ENCODE measurements at places on chromosomes 12 and 14.
A peak's percentile ranks its signal among the peaks of the same experiment; 100 is the strongest.

- no peak for DNase-seq
These were observed 45.5 kb upstream of the TMEM263 start for GRCh38 chr12:106910202-106910601.

GRCh38 chr12:10701131-10701681 is 21.9 kb downstream of the YBX3 start:
- DNase-seq: no peak

DNA sequence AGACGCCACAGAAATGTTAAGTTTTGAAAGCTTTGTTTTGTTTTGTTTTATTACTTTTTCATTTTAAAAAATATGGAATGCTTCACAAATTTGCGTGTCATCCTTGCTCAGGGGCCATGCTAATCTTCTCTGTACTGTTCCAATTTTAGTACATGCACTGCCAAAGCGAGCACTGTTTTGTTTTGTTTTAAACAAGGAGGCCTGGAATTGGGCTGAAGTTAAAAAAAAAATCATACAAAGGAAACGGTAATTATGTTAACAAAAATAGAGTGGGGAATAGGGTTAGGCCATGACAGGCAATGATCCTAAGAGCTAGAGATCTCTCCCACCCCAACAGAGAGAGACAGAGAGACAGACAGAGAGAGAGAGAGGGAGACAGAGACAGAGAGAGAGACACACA is 57.0 kb downstream of the ZFP36L1 start:
- DNase-seq: no peak

DNA sequence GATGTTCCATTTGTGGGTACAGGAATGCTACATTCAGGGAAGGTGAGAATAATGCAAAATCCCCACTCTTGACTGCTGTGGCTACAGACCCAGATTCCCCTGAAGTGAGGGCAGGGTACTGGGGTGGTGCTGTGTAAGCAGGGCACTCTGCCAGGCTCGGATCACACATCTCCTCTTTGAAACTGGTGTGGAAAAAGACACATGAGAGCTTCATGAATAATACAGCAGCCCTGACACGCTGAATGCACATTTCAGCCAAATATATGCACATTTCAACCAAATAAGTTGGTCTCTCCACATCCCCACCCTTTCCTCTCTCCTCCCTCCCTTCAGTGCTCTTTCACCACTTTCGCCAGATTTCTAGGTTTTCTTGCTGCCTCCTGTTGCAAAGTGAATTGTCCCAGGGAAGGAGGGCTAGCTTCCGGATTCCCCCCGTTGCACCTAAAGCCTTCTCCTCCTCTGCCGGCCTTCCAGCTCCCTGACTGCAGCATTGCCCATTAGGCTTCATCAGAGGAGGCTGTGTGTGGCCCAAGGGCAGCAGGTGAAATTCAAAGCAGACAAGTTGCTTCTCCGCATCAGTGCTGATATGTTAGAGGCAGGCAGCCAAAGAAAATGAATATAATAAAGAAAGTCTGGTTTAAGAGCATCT is 118.2 kb upstream of the TMCC3 start:
- DNase-seq: no peak

- DNase-seq: peak; percentile 30
These were observed 1494.7 kb upstream of the TMEM132C start for GRCh38 chr12:126772171-126772864.

DNA sequence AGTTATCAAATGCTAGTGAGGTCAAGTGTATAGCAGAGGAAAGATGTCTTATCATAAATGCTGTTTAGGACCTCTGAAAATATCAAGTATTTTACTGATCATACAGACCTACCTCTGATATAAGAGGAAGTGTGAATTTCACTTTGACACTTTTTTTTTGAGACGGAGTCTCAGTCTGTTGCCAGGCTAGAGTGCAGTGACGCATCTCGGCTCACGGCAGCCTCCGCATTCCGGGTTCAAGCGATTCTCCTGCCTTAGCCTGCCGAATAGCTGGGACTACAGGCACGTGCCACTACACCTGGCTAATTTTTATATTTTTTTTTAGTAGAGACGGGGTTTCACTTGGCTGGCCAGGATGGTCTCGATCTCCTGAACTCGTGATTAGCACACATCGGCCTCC is 55.1 kb upstream of the PIK3C2G start:
- DNase-seq: no peak

GRCh38 chr12:26162905-26163304 is 32.5 kb upstream of the SSPN start:
- DNase-seq: no peak

GRCh38 chr12:92845329-92845728 is 83.8 kb downstream of the EEA1 start:
- no peak for DNase-seq

GRCh38 chr12:15719230-15719629 is 70.0 kb downstream of the EPS8 start:
- no peak for DNase-seq

DNA sequence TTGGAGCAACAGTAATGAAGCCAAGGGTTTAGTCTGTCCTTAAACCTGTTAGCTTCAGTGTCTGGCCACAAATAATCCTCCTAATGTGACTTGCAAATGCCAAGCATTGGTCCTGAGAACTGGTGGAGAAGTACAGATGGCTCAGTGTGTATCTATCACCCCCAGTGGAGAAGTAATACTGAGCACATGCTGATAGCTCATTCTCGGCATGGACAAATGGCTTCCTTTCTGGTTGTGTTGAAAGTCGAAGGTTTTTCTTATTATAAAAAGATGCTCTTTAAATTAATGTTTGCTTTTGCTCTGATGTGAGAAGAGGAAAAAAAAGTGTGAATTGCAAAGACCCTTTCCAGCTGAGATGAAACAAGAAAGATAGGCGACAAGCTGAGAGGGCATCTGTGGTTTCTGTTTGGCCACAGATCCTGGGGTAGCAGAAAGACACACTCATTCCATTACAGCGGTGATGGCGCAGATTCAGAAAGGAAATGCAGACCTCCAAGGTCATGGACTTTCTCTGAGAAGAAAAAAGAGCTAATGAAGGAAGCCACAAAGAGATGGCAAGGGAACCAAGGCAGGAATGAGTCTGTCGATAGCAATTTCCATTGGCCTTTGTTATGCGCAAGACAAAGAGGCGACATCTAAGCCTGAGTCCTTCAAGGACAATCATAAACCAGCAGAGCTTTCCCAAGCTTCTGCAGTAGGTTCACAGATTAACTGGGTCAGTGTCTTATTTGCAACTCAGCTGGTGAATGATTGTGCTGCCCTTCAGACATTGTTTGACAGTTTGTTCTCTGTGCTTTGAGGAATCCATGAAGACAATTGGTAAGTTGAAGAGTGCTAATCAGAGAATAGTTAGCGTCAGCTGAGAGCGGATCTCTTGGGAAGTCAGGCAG is 155.5 kb upstream of the RGS6 start:
- DNase-seq: no peak

- no peak for DNase-seq
These were observed 22.8 kb upstream of the FBXO34 start for GRCh38 chr14:55248411-55248810.

DNA sequence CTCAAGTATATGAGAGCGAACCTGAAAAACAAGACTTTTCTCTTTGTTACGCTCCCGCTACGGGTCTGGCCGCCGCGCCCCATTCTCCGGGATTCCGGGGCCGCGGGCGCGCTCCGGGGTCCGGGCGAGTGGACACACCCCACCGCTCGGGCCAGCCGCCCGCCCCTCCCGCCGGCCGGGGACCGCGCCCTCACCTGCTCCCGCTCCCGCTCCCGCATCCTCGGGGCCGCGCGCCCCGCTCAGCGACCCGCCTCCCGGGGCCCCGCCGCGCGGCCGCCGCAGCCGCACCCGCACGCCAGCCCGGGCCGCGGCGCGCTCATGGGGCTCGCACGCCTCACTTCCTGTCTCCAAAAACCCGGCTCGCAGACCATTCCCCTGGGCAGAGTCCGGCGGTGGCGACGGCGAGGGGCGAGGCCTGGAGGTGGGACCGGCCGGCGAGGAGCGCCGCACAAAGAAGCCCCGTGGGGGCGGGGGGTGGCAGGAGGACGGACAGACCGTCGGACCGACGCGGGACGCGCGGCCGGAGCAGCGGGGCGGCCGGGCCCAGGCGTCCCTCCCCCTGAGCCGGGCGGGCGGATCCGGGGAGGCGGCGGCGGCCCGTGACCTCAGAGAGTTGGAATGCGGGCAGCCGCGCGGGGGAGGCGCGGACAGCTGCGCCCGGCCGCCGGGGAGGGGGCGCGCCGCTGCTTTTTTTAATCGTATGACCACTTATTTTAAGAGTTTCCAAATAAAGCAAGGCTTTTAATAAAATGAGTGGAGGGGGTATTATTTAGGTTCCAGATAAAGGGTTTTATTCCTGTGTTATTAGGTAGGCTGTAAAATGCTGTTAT is at the start of gene PTPN21:
Gene PTPN21 (minus strand): TSS at position 551 of the 830 bp plus-strand sequence. CDS start 4,590 bp downstream, outside the sequence.
- DNase-seq: no peak

GRCh38 chr12:53844994-53845844 is 93.4 kb upstream of the HOXC13 start:
- no peak for DNase-seq

DNA sequence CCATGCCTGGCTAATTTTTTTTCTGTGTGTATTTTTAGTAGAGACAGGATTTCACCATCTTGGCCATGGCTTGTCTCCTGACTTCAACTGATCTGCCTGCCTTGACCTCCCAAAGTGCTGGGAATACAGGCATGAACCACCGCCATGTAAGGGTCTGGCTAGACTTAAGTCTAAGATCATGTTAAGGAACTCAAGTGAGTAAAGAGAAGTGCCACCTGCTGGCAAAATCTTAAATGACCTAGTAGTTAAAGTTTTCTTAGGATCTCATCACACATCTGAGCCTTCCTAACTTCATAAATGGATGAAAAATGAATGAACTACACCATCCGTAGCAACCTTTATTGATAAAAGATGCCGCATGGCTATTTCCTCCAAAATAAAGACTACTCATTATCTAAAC is 1.7 kb upstream of the C12orf56 start:
- no peak for DNase-seq

GRCh38 chr14:64915029-64915424 is 772 bp downstream of the CHURC1 start:
- DNase-seq: no peak

DNA sequence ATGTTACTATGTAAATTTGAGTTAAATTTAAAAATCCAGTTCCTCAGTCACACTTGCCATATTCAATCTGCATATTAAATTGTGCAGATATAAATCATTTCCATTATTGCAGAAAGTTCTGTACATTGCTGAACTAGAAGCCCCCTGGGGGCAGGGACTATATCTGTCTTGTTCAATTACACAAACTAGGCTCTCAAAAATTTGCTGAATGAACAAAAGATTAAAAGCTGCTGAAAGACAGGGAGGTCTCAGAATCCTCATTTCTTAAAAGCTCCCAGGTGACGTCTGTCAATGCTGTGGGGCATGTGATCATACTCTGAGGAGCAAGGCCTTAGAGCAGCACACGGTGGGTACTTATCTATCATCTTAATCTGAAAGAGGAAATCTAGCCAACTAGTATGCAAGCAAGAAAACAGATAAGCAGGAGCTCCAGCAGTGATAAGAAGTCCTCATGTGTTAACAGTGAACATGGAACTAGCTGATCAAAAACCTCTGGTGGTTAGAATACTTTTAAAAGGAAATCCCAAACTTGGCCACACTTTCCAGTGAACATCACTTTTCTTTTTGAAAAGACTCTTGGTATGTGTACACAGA is 60.5 kb downstream of the APPL2 start:
- DNase-seq: no peak

- DNase-seq: no peak
These were observed 403.7 kb downstream of the BTG1 start for GRCh38 chr12:91741932-91742331.

DNA sequence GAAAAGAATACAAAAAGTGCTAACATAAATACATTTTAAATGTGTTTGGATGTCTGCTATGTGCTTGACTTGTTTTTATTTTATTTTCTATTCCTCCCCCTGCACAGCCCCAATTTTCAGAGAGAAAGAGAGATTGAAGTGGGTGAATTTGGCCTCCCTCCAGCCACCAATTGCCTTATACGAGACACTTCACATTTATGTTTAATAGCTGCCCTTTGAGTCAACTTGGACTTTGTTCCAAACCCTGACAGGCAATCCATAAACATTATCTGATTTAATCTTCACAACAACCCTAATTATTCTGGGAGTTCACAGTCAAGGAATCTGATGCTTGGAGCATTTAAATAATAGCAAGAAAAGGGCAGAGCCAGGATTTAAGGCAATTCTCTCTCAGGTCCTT is 161.7 kb downstream of the SLC15A4 start:
- DNase-seq: no peak

GRCh38 chr12:104060791-104061190 is 3.5 kb upstream of the HCFC2 start:
- DNase-seq: no peak

GRCh38 chr12:98465950-98466602 is 49.3 kb upstream of the TMPO start:
- DNase-seq: no peak

DNA sequence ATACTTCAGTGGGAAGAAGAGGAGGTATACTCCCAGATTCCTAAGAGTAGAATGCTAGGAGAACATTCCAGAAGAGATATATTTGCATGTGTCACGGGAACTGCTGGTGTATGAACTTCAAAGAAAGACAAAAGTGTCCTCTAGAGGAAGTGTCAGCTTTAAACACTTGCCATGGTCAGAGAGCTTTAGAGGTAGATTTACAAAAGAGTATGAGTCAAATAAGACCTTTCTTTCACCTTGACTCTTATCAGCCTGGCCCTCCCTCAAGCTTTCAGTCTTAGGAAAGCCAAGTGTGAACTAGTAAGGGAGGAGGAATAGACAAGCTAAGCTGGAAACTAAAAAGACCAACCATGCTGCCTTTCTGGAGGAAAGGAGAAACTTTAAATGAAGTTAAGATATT is 34.7 kb downstream of the COX8C start:
- no peak for DNase-seq

- DNase-seq: no peak
These were observed 1.0 kb downstream of the SLC6A12 start for GRCh38 chr12:212715-213526.

GRCh38 chr12:130245251-130245650 is 83.0 kb downstream of the FZD10 start:
- no peak for DNase-seq

GRCh38 chr14:51095854-51096823 is 1.2 kb upstream of the TRIM9 start:
- DNase-seq: peak; percentile 6

DNA sequence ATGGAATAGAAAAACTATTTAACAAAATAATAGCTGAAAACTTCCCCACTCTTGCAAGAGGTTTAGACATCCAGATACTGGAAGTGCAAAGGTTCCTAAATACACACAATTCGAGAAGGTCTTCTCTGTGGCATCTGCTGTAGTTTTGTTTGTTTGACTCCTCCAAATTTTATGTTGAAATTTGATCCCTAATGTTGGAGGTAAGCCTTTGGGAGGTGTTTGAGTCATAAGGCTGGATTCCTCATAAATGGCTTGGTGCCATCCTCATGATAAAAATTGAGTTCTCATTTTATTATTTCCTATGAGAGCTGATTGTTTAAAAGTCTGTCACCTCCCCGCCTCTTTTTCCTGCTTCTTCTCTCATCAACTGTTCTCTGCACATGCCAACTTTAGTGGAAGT is 182.7 kb downstream of the MYRFL start:
- no peak for DNase-seq

- DNase-seq: no peak
These were observed 163.1 kb downstream of the GCH1 start for GRCh38 chr14:54739514-54739913.
